GM04504 (cell line): ENCODE measurements at places on chromosomes 2 and 18.
A peak's percentile ranks its signal among the peaks of the same experiment; 100 is the strongest.

DNA sequence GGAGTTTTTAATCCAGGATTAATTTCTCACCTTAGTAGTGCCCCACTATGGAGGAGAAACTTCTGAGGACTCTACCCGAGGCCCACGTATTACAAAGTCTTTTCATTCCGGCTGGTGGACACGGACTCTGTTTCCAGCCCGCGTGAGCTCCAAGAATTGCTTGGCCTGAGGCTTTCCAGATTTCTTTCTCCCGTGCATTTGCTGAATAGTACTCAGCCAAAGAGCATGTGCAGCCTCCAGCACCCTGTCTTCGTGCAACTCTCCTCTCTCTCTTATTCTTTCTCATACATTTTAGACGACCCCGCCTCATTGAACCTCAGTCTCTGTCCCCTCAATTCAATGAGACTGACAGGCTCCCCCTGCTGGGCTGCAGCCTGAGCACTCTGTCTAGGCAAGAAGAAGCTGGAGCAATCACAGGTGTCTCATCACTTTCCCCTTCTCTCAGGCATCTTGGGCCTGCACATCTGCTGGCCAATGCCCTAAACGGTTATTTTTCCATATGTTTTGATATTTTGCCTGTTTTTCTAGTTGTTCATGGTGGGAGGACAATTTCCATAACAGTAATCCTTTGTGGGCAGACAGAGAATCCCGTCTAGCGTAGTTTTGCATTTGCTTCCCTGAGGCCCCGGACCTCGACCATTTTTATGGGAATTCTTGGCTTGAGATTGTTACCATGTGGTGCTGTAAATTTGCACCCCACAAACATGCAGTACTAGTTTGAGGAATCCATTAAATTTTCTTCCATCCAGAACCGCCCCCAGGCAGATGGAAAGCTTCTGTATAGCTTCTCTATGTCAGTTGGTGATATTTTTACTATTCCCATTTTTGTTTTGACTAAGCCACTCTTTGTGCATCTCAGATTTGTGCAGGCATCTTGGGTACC is 50.1 kb upstream of the LPIN2 start:
- DNase-seq, result peak; percentile 12

DNA sequence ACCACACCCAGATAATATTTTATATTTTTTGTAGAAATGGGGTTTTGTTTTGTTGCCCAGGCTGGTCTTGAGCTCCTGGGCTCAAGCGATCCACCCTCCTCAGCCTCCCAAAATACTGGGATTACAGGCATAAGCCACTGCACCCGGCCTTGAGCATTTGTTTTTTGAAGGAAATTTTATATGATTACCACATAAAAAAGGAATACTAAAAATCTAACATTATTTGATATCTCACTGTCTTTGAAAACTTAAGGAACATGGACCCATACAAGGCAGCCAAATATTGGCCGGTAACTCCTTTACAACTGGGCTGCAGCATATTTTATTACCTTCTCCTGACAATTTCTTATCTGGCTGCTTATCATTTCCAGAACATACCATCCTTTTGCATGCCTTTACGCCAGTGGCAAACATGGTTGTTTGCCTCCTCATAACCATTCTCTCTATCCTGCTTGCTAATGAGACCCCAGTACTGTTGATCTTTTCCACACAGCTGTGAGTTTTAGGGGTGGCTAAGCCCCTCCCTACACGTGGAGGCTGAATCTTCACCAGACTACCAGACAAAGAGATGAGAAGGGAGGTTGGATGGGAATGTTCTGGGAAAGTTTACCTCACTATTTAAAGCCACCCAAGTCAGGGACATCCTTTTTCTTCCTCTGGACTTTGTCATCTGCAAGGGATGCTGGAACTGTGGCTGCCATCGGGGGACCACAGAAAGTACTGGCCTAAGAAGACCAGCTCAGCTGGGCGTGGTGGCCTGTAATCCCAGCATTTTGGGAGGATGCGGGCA is 157.5 kb downstream of the TGIF1 start:
- DNase-seq, result no peak

- DNase-seq, result no peak
These were observed 8.0 kb downstream of the CYRIA start for GRCh38 chr2:16657671-16658070.

DNA sequence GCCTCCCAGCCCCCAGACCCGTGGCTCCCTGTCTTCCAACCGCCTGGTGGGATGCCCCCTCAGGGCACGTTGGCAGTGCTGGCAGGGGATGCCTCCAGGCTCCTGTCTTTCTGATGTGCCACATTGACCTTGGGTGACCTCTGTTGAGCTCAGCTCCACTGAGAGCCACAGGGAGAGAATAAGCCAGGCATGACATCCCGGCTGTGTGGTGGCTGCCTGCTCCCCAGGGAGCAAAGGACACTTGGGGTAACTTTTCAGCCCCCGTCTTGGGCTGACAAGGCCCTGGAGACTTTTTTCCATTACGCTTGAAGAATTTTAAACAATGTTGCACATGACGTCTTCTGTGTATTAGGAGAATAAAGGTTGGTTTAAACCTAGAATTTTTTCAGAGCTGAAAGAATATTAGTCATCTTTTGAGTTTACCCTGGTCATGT is 246.0 kb downstream of the TSN start:
- no peak for DNase-seq

DNA sequence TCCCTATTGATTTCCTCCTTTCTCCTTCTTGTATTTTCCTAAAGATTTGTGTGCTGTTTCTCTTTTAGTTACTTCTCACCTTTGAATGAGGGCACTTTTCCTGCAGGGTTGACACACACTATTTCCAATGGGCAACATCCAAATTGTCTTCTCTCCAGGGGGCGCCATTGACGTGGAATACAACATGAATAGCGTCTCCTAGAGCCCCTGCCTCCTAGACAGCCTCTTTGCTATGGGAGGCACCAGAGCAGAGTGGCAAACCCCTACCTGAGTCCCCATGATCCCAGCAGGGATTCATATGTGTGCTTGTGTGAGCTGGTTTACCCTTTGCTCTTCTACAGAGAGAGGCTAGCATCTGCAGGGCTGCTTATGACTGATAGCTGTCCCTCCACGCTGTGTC is 61.3 kb upstream of the ITSN2 start:
- DNase-seq, result peak; percentile 16

- DNase-seq, result no peak
These were observed 15.4 kb upstream of the ATP6V1B1 start for GRCh38 chr2:70920367-70920715.

- no peak for DNase-seq
These were observed 214.7 kb downstream of the CYP26B1 start for GRCh38 chr2:71932780-71933466.

GRCh38 chr2:143679617-143680016 is 550.4 kb downstream of the ARHGAP15 start:
- no peak for DNase-seq

DNA sequence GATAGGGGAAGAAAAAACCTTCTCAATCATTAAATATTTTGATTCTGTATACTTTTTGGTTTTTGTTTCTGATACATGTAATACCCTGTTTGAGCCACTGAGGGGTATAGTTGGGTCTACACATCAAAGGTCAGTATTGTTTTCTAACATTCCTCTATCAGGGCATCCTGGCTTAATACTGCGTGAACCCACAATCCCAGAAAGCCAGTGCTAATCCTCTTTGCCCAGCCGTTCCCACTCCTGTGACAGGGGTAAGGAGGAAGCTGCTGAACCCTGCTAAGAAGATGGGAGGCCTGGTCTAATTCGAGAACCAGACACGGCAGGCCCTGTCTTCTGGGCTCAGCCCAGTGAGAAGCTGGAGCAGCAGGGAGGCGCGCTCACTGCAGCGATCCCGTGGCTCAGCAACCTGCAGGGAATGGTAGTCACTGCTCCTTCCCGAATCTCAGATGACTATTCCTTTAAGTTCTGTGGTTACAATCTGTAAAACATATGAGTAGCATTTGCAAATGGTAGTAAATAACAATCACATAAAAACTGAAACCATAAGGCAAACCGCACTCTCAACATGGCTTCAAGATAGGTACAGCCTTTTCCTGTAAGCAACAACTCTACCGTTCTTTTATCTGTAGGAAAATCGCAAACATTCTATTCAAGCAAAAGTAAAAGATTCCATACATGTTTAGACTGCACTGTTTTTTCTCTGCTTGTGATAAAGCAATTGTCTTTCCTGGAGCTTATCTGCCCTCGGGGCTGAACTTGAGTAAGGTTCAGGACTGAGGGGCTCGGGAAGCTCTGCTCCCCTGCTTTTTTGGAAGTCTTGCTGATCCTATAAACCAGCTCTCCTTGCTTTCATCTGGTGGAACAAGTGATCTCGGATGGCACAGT is 87.0 kb downstream of the EPB41L3 start:
- DNase-seq, result no peak

DNA sequence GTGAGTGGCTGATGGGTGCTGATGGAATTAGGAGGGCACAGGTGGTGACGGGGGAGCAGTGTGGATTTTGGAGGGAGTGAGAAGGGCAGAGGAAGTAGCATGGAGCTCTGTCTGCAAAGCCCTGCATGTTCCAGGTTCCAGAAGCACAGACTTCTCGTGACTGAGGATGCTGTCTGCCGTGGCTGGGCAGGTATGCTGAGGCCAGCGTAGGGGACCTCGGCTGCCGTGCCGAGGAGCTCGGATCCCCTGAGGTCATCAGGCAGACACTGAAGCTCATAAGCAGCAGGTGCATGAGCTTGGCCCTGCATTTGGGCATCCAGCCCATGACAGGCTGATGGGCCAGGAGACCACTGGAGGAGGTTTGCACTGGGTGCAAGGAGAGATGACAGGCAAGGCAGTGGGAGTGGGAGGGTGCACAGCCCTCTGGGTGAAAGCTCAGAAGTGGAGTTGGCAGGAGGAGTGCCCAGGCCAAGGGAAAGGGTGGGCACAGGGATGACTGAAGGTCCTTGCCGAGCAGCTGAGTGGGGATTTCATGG is 215.3 kb downstream of the SH3RF3 start:
- no peak for DNase-seq

GRCh38 chr2:66577321-66578053 is 142.6 kb downstream of the MEIS1 start:
- DNase-seq, result no peak

GRCh38 chr2:206627632-206628031 is 14.7 kb upstream of the FAM237A start:
- DNase-seq, result no peak

DNA sequence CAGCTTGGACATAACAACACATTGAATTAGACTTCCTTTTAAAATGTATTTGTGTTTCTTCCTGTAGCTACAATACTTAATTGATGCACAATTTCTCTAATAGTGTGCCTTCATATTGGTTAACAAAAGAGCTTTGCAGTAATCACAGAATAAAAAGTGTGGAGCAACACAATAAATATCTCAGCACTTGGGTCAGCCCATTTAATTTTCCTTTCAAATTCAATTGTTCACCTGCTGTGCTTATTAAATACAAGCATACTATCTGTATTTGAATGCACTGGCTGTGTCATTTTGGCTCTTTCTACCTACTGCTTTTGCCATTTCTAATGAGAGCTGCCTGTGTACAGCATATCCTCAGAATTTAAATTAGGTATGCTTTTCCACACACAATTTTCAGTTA is 1641.3 kb upstream of the SLC39A10 start:
- no peak for DNase-seq

GRCh38 chr2:190503088-190503487 is 31.4 kb downstream of the NEMP2 start:
- no peak for DNase-seq

DNA sequence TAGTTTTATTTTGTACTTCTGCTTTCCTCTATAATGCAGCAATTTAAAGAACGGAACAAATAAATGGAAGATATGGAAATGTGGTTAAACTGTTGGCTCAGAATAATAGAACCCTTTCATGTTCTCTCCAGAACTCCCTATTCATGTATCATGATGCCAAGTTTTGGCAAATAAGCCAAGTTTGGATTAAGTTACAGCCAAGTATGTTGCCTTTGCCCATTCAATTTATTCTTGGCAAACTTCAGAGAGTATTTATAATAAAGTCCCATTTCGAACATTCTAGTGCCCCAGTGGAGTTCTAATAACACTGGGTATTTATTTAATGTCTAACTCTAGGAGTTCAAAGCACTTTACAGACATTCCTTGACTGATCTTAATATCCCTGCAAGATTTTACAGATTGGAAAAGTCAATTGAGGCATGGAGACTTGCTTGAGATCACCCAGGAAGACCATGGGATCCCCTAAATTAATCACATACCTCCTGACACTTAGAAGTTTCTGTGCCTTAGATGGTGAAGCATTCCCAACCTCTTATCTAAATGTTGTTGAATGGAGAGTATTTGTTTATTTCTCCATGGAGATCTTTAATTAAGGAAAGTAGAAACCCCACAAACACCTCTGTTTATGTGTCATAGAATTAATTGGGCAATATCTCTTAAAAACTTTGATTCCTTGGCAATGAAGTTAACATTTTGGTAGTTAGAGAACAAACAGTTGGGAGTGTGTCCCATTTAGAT is 106.7 kb downstream of the ACKR3 start:
- no peak for DNase-seq

DNA sequence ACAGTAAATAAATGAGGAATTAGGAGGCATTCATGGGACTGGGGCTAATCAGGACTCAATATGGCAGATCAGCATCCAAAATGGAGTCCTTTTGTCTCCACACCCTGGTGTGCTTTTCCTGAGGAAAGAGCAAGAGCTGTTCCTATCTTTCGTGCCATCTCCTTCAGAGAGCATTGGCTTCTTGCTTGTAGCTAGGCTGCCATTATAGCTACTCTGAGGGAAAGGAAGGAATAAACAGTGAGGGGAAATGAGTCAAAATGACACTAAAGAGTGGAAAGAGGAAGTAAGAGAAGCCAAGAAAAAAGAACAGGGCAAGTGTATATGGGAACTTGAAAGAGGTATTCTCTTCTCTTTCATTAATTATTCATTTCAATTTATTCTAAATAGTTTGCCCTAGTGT is 8.4 kb upstream of the NMI start:
- no peak for DNase-seq

DNA sequence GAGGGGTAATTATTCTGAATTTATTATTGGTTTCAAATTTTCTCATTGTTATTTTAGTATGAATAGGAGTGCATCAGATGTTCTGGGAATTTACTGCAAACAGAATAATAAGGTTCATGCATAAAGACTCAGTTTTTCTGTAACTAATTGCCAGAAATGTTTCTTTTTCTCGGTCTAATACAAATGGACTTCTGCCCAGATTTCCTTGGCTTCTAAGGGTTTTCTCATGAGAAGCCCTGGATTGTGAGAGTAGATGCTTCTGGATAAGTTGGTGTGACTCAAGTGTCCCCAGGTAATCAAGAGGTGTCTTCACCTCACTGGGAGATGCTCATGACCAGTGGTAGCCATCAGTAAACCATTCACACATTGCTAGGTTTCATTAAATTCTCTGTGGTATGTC is 78.5 kb downstream of the CCDC85A start:
- no peak for DNase-seq

GRCh38 chr2:70203086-70203485 is 12.3 kb upstream of the C2orf42 start:
- no peak for DNase-seq

DNA sequence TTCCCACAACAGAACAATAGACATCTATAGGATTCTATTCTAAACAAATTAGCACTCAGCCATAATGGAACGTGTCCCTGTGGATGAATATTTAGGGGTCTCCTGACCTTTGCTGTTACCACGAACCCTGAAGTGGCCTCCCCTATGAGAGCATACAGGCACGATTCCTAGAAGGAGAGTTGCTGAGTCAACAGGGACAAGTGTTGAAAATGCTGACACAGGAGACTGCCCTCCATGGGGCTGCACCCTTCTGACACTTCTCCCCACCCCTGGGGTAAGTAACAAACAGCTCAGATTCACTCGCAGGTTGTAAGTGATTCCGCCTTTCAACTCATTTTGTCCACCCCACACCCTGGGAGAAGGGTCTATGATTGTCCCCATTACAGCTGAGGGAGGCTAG is 14.1 kb upstream of the STK25 start:
- no peak for DNase-seq

GRCh38 chr2:48874282-48874681 is 118.8 kb upstream of the LHCGR start:
- DNase-seq, result no peak

GRCh38 chr2:201580486-201580885 is 62.8 kb downstream of the TMEM237 start:
- DNase-seq, result peak; percentile 17
